ENCODE measurements at places on chromosomes 3 and 15.

DNA sequence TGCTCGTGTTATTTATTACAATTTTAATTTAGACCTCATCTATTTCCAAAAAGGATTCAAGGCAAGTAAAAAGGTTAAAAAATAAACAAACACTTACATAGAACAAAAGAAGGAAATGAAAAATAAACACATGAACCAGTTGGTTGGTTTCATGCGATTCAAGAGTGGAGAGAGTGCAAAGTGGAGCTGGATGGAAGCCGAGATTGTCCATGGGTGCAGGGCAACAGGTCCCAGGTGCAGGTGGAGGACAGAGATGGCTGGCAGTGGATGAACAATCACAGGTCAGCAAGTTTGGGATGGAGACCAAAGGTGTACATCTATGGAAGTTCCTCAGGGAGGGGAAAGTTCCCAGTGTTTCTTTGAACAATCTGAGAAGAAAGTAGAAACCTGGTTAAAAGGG is 11.6 kb upstream of the SEMA5B start:
- DNase-seq = no peak

- no peak for DNase-seq
Measured at GRCh38 chr3:153670577-153670976, 450.6 kb upstream of the ARHGEF26 start.

GRCh38 chr3:52231502-52232278 is 6.2 kb upstream of the TLR9 start:
- DNase-seq = peak; percentile 75

DNA sequence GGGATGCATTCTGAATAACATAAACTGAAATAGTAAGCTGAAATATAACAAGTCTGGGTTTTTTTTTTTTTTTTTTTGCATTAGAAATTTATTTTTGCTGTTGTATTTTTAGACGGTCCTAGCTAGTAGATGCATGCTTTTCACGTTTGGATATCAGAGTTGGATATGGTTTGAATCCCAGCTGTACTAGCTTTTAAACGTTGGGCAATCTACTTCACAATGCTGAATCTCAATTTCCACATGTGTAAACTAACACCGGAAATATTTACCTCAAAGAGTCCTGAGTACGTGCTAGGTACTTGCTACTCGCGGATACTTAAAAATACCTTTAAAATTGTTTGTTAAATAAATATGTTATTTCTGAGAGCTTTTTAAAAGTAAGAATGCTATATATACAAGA is 139.8 kb downstream of the BBX start:
- DNase-seq = peak; percentile 41

GRCh38 chr3:150365132-150365604 is 42.9 kb upstream of the TSC22D2 start:
- peak; percentile 64 for DNase-seq

- no peak for DNase-seq
Measured at GRCh38 chr3:40766396-40766795, 241.6 kb downstream of the ZNF621 start.

- DNase-seq = no peak
Measured at GRCh38 chr15:100245487-100245820, 96.3 kb downstream of the ADAMTS17 start.

- peak; percentile 35 for DNase-seq
Measured at GRCh38 chr3:37712918-37713817, 148.5 kb upstream of the CTDSPL start.

DNA sequence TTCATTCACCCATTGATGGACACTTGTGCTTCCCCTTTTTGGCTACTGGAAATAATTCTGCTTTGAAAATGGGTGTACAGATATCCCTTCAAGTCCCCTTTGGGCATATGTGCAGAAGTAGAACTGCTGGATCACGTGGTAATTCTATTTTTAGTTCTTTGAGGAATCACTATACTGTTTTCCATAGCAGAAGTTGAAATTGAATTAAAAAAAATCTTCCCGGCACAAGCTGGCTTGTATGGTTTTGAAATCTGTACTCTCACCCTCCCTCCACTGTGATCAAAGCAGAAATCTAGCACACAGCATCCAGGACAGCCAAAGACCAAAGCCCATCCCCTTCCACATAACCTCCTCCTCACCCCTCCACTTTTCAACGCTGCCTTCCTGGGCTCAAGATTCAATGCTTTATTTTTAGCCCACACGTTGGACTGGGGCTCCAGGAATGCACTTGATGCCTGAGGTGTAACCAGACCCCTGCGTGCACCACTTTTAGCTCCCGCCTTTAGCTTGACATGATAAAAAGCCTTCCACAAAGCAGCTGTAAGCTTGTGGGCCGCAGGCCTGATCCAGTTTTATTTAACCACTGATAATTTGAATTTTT is 29.9 kb downstream of the TMEM40 start:
- DNase-seq = no peak

DNA sequence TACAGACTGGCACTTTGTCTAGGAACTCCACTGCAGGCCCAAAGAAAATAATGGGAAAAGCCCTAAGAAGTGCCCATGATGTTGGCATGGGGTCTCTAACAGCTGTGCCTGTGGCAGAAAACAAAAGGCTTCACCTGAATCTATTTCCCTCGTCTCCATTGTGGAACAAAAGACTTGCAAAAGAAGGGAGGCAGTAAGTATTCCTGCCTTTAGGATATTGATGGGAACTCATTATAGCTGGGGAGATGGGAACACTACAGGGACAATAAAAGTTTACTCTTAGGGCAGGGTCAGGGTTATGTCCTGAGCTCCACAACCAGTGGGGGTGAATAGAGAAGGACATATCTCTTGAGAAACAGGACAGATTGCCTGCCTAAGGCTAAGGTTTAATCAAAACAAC is 930.6 kb upstream of the EPHA6 start:
- DNase-seq = no peak

DNA sequence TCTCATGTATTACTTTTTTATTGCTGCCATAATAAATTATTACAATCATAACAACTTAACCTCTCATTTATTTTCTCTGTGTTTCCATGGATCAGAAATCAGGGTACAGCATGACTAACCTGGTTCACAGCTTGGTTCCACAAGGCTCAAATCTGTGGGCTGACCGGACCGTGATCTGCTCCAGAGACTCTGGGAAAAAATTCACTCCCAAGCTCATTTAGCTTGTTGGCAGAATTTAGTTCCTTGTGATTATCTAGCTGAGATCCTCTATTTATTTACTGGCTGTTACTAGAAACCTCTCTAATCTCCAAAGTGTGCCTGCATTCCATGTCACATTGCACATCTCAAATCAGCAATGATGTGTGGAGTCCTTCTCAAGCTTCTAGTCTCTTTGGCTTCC is 386.6 kb downstream of the DIPK2A start:
- DNase-seq = no peak

DNA sequence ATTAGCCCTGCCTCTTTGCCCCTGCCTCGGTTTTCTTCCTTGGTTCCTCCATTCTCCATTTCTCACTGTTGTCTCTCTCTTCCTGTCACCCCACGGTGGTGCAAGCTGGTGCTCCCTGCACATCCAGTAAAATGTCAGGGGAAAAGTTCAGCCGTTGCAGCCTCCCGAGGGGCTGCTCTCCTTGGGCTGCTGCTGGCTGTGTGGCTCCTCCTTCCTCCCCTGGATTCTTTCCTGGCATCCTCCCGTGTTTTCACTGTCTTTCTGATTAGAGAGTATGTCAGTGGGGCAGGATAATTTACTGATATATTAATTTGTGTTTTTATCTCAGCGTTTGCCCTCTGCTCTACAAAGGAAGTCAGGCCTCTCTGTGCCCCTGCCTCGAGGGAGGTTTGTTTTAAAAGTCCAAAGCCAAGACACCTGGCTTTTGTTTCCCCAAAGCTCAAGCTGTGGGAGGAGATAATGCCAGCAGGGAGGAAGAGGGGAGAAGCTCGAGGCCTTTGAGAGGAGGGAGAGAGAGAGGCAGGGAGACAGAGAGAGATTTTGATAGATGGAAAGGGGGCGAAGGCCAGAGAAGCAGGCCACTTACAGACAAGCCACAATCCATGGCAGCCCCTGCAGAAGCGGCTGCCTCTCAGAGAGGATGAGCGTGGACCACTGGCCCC is 150.3 kb upstream of the NR2F2 start:
- no peak for DNase-seq

DNA sequence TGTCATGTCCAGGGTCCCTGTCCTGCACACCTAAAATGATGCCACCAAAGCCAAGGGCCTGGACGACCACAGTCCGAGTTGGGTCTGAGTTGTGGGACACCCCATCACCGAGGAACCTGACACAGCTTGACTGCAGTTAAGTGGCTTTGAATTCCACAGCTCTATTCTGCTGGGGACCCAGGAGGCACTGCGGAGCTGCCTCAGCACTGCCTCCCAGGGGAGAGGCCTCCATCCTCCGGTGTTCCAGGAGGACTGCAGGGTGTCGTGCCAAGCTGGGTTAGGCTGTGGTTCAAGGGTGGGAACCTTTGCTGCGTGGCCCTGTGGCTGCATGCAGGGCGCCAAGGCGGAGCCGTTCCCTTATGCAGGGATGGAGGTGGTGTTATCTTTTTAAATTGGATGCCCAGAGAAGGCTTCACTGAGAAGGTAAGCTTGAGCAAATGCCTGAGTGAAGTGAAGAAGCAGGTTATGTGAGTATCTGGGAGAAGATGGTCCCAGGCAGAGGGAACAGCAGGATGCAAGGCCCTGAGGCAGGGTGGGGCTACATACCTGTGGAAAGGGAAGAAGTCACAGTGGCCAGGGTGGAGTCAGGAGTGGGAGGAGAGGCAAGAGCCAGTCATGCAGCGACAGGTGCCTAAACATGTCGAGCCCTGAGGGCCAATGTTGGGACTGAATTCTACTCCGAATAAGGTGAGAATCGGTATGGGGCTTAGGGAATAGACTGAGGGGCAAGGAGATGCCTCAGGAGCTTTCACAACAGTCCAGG is 144.8 kb downstream of the TPRA1 start:
- DNase-seq = no peak

DNA sequence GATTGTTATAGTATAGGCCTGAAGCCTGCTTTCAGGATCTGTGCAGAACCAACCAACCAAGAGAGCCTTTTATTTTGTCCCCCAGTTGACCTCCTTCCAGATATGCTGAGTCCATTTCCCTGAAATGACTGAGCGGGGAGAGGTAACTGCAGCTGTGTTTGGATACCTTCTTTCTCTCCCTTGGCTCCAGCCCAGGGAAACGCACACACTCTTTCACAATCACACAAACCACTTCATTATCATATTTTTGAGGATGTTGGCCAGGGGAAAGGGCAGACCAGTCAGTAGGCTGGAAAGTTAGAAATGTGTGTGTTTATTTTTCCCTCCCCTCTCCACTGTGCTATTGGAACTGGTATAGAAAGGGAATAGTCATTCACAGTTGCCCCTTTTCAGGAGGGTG is 417.7 kb upstream of the TBL1XR1 start:
- peak; percentile 62 for DNase-seq

DNA sequence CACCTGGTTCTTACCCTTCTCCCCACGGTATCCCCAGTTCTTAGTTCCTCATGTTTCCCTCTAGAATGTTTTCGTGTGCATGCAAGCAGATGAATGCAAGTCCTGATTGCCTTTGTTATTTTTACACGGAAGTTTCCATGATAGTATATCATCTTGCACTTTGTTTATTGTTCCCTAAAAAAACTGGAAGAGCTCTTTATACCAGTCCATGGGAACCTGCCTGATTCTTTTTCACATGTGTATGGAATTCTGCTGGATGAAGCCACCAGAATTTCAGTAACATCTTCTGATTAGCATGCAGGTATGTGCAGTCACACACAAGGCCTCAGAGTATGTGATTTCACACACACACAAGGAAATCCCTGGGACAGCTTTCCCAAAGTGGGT is 16.0 kb upstream of the LRRK1 start:
- no peak for DNase-seq

DNA sequence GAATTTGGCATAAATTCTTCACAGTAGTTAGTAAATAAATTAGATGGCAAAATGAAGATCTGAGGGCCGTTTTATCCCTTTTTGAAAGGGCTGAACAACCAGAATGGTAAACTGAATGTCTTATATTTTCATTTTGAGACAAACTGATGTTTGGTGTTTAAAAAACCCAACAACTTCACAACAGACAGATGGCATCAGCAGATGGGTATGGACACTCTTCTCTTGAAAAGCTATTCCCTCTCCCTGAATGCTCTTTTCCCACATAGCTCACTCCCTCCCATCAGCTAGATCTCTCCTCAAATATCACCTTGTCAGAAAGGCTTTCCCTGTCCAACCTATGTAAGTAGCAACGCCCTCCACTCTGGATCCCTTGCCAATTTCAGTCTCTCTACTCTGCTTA is 33.3 kb downstream of the EMC4 start:
- no peak for DNase-seq

DNA sequence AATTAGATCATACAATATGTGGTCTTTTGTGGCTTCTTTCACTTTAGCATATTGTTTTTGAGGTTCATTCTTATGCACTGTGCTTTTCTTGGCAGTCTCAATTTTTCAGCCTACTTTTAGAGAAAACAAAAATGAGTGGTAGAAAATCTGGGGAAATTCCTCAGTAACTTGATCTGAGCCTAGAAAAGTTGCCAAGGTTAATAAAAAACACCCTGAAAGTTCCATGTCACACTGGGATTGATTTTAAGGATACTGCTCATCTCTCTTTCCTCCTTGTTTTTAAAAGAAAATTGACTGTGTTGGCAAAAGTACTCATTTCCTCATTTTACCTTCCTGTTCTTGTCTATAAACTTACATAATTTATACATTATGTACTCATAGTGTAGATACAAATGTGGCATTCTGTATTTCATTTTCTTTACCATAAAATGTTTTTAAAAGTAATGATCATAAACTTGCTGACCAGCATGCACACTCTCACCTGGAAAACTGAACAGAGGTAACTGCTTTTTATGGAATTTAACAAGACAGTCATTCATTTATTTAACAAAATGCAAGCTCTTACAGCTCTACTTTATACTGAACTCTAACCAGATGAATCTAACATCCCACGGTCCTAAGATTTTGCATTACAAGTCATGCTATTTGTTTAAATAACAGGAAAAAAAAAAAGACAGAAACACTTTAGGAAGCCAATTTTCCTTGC is 28.6 kb upstream of the SH3BP5 start:
- peak; percentile 72 for DNase-seq

GRCh38 chr3:9676785-9677184 is 26.8 kb upstream of the CPNE9 start:
- no peak for DNase-seq

GRCh38 chr3:111882194-111882593 is 23.1 kb downstream of the PHLDB2 start:
- DNase-seq = no peak

DNA sequence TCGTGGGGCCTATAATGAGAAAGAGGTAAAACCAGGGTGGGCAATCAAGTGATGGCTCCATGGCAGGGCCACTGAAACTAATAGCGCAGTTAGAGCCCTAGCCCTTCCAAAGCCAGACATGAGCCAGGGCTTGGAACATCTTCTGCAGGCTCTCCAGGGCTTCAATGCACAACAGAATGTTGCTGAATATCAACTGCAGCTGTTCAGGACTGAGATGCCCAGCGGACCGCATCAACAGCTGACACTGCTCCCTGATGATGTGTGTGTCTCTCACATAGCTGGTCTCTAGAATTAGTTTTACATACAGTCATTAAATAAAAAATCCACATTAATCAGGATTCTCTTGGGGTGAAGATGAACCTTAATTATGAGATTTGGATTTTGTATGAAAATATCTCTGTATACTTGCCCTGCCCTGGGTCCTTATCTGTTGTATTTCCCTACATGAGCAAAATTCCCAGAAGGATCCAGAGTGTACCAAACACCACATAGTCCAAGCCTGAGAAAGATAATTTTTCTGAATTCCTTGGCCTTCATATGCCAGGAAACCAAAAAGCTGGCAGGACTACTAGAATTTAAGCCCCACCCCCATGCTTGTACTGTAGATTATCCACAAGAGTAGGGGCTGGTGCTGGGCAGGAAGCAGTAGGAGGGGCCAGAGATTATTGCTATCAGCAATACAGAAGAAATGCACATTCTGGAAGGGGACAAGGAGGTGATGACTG is 7.7 kb upstream of the GOLGB1 start:
- DNase-seq = no peak

GRCh38 chr15:84879088-84879780 is 5.2 kb upstream of the SLC28A1 start:
- no peak for DNase-seq
